ENCODE measurements at places on chromosomes 4 and X. TPM values are rescaled to one million over a fixed set of nuclear protein-coding genes. Genes with fewer than 3 reads are reported as not detected.
A peak's percentile ranks its signal among the peaks of the same experiment; 100 is the strongest.

DNA sequence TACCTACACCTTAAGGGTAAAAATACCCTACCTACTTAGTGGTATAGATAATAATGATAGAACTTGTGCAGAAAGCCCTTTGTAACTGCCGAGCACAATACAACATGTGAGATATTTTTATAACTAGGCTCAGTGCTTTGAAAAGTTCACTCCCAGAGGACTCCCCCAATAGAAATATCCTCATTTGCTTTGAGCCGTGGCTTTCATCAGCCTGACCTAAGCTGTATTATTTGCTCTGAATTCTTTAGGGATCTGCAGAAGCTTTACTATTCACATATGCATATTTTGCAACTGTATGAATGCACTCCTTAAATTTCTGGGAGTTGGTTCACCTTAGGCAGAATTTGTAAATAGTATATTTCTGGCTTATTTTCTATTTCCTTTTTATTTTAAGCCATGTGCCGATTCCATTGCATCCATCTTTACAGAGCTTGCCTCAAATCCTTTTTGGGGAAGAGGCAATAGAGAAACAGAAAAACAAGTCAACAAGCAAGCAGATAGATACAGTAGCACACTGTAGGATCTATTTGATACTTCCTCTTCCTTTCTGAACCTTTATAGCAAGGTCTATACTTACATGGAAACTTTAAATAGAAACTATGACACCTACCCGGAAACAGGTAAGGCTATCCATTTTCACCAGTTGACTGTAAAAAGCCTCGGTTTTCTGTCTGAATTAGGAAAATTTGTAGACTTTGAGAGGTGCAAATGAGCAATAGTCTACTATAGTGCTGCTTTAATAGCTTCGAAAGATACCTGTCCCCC, 242.5 kb upstream of the VCX3A start:
- DNase-seq = no peak

- DNase-seq = no peak
Measured at GRCh38 chrX:28408017-28408723, 179.1 kb upstream of the IL1RAPL1 start.

- DNase-seq = no peak
Measured at GRCh38 chr4:31877429-31877828, 1157.3 kb downstream of the PCDH7 start.

GRCh38 chr4:14025111-14025510, 397.6 kb upstream of the BOD1L1 start:
- no peak for DNase-seq

GRCh38 chr4:30719454-30720020, 632 bp upstream of the PCDH7 start:
- peak; percentile 71 for DNase-seq

GRCh38 chr4:184848510-184848909, 22.7 kb upstream of the ACSL1 start:
- no peak for DNase-seq

DNA sequence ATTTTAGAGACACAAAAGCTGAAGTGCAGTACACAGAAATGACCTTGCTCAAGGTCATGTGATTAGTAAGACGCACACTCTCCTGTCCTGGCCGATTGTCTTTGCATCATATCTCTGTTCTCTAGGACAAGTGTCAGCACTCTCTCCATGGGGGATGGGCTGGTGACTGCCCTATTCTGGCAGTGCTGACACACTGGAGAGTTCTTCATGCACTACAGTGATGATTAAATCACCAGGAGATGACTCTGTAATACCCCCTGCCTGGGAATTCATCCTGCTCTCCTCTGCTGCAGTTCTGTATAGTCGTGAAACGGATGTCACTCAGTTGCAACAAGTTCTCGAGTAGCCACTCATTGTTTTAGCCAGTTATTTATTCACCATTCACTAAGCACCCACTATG, 5.3 kb upstream of the SHISA3 start:
- no peak for DNase-seq

- no peak for DNase-seq
Measured at GRCh38 chr4:148542922-148543623, 100.9 kb upstream of the NR3C2 start.

DNA sequence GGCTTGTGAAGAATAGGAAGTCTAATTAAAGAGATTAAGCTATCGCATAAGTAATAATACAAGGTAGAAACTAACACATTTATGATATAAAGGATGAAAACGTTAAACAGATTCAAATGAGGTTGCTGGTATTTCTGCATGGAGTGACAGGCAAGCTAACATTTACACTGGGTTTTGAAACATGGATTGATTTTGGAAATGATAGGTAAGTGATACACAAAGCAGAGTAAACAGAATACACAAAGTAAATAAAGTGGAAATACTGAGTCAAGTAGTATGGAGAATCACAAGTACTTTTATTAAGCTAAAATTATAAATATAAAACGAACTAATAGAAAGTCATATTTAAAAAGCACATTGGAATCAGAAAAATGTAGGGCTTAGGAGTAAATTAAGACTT, 665.3 kb downstream of the STPG2 start:
- DNase-seq = no peak

DNA sequence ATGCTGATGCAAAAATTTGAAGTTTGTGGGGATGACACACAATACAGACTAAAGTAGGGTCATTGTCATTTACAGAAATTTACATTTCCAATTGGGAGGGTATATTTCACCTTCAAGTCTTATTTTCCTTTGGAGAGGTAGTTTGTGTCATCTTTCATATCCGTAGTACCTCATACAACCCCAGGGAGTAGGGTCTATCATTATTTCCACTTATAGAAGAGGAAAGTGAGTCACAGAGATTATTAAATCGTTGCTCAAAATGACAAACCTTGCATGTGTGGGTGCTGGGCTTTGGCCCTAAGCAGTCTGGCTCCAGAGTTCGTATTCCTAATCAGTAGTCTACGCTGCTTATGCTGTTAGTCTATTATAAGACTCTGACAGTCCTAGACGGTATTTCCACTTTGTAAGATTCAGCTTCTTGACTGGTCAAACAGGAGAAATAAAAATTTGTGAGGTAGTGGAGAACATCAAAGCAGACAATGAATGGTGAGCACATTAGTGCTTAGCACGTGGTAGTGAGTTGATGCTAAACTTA, 516.5 kb downstream of the PCDH7 start:
- no peak for DNase-seq

GRCh38 chrX:134747006-134747405, 88.7 kb upstream of the PLAC1 start:
- no peak for DNase-seq

DNA sequence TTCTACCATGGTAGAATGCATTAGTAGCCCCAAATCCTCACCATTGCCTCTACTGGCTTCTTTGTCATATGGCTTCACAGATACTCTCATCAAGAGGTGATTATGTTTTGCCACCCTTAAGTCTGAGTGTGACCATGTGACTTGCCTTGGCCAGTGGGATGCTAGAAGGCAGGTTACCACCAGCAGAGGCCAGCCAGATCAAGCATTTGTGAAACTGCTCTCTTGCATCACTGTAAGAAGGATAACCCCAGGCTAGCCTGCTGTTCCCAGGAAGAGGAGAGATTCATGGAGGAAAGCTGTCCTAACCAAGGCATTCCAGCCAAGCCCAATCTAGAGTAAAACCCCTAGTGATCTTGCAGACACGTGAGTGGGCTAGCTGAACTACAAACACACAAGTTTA, 46.8 kb downstream of the USP46 start:
- no peak for DNase-seq

DNA sequence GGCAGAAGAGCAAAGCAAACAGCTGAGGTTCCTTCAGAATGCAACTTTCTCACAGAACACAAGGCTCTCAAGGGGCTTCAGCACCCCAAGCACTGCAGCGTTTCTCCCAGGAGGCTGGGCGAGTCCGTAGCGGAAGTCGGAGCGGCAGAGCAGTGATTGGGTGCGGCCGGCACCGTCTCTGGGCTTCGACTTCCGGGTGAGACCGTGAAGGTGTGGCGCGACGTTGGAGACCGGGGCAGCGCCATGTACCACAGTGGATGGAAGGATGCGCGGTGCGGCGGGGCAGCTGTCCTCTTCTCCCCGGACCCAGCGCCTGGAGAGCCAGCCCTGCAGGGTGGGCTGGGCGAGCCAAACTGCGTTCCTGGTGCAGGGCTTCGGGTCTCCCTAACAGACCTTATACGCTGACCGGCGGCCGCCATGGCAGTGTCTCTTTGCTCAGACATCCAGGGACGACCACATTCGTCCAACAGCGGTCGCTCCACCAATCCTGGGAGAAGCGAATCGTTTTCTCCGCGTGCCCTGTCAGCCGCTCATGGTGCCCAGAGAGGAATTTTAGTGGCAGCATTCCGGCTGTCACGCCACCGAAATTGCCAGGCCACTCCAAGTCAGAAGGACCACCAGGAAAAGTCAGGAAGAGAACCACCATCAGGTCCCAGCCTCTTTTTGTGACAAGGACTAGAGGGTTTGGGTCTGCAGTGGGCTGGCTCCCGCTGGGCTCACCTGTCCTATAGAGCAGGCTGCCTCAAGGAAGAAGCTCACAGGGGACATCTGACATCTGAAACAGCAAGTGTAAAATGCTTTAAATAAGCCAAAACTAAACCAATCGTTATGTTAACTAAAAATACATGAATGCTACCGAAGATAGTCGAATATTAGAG, 20.5 kb downstream of the TRIM61 start:
- peak; percentile 38 for DNase-seq

GRCh38 chr4:108714880-108715279, 48.0 kb downstream of the ETNPPL start:
- DNase-seq = no peak

GRCh38 chr4:82797405-82798111, 1.0 kb downstream of the SCD5 start:
- DNase-seq = no peak

DNA sequence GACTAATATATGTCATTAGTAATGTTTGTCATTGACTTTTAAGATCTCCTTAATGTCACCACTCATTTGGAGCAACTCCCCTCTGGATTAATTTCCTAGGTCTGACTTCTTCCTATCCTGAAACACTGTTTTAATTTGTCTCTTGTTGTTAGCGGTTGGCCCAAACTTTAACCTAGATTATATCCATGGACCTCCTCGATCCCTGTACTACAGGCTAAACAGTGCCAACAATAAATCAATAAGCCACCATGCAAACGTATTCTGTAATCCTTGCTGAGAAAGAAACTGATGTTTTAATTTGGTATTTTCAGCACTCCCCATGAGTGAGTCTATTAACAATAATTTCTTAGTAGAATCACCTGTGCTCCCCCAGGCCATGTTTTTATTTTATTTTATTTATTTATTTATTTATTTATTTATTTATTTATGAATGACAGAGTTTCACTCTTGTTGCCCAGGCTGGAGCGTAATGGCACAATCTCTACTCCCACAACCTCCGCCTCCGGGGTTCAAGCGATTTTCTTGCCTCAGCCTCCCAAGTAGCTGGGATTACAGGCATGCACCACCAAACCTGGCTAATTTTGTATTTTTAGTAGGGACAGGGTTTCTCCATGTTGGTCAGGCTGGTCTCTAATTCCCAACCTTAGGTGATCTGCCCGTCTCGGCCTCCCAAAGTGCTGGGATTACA, 204.1 kb downstream of the IL15 start:
- DNase-seq = no peak

- no peak for DNase-seq
Measured at GRCh38 chr4:67103001-67103747, 442.1 kb downstream of the CENPC start.

- no peak for DNase-seq
Measured at GRCh38 chr4:96753216-96753615, 913.3 kb downstream of the PDHA2 start.

DNA sequence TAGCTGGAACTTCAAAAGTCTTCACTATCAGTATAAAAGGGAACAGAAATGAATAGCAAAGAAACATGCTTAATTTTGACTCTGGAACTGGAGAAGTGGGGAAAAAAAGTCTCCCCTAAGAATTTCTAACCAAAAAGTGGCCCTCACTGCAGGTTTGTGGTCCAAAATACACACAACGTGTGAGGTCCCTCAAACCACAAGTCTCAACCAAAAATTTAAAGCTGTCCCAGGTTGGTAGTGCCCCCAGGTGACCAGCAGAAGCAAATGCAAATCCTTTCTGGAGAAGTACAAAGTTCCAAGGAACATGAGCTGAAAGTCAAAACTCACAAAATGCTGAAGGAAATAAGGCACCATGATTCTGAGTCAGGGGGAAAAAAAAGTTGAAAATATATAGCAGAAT, 23.6 kb upstream of the VAMP7 start:
- DNase-seq = no peak

- DNase-seq = no peak
Measured at GRCh38 chr4:65865489-65865888, 195.2 kb upstream of the EPHA5 start.

PCDH18 gene
- polyA plus RNA-seq = 63.5 TPM

XG gene
- polyA plus RNA-seq = 0.37 TPM

LRAT gene
- polyA plus RNA-seq = 0.24 TPM

HMX1 gene
- not detected for polyA plus RNA-seq

GPRIN3 gene
- polyA plus RNA-seq = 2.0 TPM

BBS12 gene
- polyA plus RNA-seq = 4.8 TPM

RAP1GDS1 gene
- polyA plus RNA-seq = 31.8 TPM

NPNT gene
- 113 TPM for polyA plus RNA-seq
